ENCODE measurements at places on chromosomes 6 and 20.

DNA sequence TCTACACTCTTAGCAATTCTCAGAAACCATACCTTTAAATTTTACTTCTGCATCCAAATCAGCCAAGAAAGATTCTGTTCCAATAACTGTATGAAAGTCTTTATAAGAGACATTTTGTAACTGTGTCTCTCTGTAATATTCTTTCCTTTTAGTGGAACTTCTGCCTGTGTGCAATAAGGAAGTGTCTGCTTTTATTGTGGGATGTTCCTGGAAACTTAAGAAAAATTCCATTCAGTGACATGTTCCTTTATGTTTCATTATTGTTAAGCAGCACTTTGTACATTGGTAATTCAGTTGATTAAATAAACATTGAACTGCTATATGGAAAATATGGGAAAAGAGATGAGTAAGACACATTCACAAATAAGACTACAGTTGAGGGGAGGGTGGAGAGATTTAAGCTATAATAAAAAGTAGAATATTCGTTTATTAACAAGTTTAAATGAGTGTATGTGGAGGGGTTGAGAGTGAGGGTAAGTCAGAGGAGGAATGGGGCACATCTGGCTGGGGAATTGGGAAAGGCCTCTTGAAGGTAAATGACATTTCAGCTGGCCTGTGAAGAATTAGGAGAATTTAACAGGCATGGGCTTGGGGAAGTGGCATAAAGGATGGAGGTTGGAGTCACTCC, 11.9 kb downstream of the NUS1 start:
- no peak for DNase-seq

- DNase-seq = no peak
These were observed 15.7 kb upstream of the CST3 start for GRCh38 chr20:23653400-23653938.

GRCh38 chr6:87830907-87831306, 128.9 kb upstream of the AKIRIN2 start:
- DNase-seq = no peak

DNA sequence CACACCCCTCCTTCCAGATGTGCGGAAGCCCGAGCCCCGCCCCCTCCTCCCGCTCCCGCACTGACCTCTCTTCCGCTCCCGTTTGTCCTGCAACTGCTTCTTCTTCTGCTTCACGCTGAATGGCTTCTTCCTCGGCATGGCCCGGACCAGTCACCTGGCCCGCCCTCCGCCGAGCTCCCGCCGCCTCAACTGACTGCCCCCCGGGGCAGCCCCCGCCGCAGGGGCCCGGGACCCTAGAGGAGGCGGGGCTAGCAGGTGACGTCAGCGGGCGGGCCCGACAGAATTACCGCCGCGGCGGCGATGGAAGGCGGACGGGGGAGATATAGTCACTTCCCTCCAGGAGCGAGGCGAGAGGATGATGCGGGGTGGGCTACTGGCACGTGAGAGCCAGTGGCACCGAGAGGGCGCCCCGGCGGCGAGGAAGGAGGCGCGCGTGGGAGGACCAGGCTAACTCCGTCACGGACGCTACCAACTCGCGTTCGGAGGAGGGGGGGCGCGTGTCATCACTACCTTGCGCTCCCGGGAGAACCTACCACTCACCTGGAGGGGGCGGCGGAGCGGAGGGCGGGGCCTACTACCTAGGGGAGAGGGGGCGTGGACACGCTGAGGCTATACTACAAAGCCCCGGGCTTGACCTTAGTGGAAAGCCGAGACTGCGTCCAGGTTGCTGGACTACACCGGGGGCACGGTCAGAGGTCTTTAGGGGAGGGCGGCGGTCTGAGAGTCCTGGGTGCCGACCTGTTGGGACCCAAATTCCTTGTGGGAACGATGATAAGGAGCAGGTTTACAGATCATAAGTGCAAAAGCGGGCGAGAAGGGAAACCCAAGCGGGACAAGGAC, at the start of gene GNL1:
GNL1 (minus strand) TSS at position 424 of the 840 bp plus-strand sequence; CDS start at position 138, 286 bp downstream.
- DNase-seq = peak; percentile 99

DNA sequence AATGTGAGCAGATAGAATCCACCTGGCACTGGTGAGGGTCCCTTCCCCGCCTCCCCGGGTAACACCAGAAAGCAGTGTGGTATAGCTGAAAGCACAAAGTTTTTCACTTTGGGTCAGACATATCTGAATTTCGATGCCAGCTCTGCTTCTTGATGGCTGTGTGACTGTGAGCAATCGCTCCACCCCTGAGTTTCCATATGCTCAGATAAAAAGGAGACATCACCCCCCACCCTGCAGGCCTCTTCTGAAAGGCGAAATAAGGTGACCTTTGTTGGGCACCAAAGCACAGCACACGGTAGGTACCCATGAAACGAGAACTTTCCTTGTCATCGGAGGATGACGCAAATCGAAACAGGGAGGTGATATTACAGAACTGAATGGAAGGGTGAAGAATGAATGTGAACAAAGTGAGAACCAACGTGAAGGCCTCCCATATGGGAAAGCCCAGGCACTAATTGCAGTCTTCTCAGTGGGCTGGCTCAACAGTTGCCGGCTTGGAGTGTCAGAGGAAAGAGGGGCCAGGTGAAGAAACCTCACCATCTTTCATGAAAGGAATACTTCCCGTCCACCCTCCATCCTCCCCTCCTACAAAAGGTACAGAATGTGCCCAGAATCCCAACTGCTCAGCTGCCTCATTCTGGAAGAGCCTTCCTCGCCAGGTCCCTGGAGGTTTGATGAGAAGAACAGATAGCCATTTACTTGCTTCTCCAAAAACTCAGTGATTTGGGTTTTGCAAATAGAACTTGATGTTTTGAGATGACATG, 61.8 kb downstream of the NFATC2 start:
- peak; percentile 83 for DNase-seq

DNA sequence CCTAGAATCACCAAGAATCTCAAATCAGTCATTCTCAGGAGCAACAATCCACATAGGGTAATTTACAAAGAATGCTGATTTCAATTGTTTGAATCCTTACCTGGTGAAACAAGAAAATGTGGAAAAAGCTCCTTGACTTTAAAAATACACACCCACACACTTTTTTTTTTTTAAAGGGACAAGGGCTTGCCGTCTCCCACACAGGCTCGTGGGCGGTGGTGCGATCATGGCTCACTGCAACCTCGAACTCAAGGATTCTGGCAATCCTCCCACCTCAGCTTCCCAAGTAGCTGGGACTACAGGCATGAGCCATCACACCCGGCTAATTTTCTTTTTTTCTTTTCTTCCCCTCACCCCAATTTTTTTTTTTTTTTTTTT, 30.7 kb downstream of the PARD6B start:
- no peak for DNase-seq

GRCh38 chr6:43455531-43456428, at the start of gene DLK2:
DLK2 (minus strand) TSS chr6:43455548; CDS start chr6:43454825, 723 bp downstream.
- DNase-seq = peak; percentile 55

DNA sequence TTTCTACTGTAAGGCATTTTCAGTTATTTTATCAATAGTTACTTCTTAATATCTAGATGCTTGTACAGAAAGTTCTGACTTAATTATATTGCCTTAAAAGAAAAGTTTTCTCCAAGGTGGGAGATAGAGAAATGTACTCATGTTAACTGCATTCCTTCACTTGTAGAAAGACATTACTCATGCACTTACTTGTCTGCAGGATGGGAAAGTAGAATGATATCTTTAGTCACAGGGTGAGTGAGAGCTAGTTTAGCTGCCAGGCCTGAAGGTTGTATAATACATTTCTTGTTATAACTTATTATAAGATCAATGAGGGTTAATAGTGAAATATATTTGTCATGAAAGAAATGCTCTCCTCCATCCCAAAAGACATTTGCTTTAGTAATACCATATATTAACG, 92.1 kb downstream of the CRYBG1 start:
- no peak for DNase-seq

DNA sequence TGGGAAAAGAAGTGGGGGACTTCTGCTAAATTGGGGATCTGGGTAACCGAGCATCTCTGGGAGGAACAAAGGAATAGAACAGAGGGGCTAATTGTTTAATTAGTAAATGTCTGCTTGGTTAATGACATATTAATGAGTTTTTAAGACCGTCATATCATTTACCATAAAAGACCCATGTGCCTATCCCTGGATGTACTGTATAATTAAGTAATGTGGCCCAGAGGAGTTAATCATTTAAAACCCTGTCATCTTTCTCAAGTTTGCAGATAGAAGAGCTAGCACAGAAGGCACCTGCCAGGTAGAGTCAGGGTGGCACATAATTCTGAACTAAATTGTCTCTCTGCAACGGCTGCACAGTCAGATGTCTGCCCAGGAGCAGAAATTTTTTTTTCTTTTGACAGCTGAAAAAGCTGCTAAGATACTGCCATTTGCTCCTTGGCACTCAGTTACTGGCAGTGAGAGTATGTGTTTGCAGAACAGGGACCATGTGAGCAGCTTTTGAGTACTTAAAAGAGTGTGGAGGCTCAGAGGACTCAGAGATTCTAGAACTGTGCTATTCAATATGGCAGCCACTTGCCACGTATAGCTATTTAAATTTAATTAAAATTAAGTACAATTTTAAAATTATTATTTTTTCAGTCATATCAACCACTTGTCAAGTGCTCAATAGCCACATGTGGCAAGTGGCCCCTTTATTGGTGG, 202.7 kb upstream of the SLC35B3 start:
- DNase-seq = no peak

GRCh38 chr20:17859002-17859615, 109.5 kb downstream of the SNX5 start:
- DNase-seq = no peak

GRCh38 chr6:41976794-41977484, 35.3 kb upstream of the CCND3 start:
- DNase-seq = peak; percentile 50

- no peak for DNase-seq
These were observed 3.4 kb downstream of the SCUBE3 start for GRCh38 chr6:35216851-35217811.

DNA sequence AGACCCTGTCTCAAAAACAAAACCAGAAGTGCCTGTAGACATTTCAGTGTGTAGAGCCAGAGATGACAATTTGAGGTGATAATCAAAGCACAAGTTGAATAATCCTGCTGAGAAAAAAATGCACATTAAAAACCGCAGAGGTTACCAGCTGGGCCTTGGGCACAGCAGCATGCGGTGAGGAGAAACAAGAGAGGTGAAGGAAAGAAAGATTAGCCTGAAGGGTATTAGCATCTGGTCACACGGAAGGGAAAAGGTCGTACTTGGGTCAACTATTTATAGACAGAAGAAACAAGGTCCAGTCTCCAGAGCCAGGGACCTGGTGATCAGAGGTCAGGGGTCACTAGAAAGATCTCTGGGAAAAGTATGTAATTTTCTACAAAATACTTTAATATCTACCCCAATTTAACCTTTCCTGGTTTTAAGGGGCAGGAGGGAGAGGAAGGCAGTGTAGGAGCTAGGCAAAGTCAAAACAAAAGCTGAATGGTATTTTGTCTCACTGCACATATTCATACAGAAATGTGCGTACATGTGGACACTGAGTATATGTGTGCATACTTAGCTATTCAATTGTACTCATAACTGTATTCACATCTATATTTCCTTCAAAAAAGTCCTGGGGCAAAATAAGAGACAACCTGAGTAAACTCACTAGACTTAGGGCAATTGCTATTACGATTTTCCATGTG, 10.1 kb downstream of the MAP7 start:
- DNase-seq = no peak

GRCh38 chr6:113103634-113104361, 753.3 kb upstream of the MARCKS start:
- no peak for DNase-seq

DNA sequence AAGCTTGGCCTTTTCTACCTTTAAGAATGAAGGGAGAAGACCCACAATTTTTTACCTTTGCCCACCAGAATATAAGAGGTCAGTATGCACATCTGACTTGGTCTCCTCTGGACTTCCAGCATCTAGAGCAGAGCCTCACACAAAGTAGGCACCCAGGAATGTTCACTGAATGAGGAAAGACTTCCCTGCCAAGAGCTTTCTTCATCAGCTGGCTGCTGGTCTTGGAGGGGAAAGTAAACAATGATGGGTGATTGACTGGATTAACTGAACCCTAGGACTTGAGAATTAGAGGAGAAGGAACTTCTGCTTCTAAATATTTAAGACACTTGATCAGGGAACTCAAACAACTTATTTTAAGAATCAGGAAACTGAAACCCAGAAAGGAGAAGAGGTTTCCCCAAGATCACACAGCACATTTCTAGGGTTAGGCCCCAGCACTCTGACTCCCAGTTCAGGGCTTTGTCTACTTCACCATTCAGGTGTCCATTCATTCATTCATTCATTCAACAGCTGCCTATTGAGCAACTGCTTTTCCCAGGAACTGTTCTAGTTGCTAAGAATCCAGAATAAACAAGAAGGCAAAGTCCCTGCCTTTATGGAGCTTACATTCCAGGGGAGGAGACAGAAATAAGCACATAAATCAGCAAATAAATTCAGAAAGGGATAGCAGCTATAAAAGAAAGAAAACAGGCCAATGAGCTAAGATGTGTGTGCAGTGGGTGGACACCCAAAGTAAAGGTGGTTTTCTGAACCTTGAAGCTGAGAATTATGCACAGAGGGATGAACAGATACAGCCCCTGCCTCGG, 216.9 kb upstream of the LRFN2 start:
- DNase-seq = no peak

DNA sequence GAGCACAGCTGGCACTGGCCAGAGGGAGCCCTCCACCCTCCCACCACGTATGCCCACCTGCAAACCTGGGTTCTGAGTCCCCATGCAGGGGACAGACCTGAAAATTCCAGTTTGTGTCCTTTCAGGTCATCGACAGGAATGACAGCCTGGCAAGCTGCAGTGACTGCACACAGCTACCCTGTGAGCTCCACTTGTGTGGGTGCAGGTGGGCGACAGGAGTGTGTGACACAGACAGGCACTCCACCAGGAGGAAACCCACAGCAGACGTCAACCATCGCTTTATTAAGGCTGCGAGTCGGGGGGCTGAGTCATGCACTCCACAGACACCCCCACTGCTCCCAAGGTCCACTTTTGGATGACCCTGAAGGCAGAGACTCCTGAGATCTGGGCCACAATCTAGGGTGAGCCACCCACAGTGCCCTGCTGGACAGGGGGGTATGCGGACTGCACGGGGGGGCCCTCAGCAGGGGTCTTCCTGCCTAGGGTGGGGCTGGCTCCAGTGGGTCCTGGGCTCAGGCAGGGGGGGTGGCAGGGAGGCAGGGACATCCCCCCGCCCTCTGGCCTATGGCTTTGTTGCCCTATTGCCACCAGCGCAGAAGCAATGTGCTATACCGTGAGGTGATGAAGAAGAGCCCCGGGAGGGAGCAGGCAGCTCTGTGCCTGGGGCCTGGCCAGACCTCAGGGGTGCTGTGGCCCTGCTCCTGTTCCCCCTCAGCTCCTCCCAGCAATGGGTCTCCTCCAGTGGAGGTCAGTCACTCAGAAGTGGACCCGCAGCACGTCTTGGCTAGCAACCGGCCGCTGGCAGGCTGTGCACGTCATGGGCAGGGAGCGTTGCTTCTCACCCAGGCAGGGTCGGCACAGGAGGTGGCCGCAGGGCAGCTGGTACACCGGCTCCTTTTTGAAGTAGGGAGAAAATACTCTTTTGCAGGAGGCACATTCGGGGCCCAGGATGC, 25.1 kb upstream of the AVP start:
- DNase-seq = no peak

Data from activated T-cell treated with anti-CD3 and anti-CD28 coated beads, Interleukin-2, amount 50 U/mL, for 72 hours (primary cell).